Thoracic aorta endothelial cell (primary cell): ENCODE measurements at places on chromosomes 16 and 17. TPM values are rescaled to one million over a fixed set of nuclear protein-coding genes. Genes with fewer than 3 reads are reported as not detected.

The TP53TG3C gene
- total RNA-seq: not detected in 2 replicates

The PLD6 gene
- total RNA-seq: 2.1 and 2.4 TPM in 2 replicates

The SPHK1 gene
- 96.0 and 131 TPM in 2 replicates for total RNA-seq

The RAB37 gene
- 0.13 and 0.43 TPM in 2 replicates for total RNA-seq
